ENCODE measurements at places on chromosomes 7 and 10.

GRCh38 chr7:119256446-119257131, 1016.4 kb upstream of the KCND2 start:
- no peak for DNase-seq

DNA sequence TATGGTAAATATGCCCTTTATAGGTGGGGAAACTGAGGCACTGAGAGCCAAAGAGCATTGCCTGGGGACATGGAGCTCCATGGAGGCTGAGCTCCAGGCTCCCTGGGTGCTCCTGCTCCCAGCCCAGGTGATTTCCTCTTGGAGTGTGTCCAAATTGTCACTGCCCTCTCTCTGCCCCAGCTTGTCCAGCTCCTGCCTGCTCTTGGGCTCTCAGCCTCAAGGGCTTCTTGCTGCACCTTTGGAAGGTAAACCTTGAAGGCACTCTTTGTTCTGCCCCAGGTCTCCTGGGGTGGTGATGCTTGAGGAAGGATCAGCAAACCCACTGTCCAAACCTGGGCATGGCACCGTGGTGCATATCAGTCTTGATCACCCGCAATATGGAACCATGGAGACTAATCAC, 166.1 kb downstream of the RPS24 start:
- DNase-seq = no peak

- no peak for DNase-seq
Observed at GRCh38 chr10:68870061-68870460, 31.1 kb upstream of the DDX50 start.

GRCh38 chr7:74401137-74401859, 52.4 kb upstream of the GTF2IRD1 start:
- DNase-seq = peak; percentile 70

All from T-helper 9 cell (primary cell).